ENCODE measurements at places on chromosomes 6 and 20.

DNA sequence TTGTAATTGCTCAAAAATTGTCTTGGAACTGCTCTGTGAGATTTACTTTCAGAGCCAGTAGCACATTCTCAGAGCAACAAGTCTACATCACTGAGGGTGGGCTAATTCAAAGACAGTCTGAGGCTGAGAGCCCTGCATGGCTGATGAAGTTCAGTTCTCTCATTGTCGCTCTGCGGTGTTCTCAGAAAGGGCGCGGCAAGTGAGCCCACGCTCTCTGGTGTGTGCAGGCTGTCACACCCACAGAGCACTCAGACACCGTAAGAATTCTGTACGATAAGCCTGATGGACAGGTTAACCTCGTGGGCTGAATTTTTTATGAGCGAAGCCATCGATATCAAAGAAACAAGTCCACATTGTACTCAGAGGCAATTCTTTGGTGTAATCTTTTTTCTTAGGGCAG is 557.8 kb downstream of the HACE1 start:
- DNase-seq, result no peak

- DNase-seq, result peak; percentile 62
Observed at GRCh38 chr6:110063594-110064263, 85.6 kb downstream of the GPR6 start.

GRCh38 chr20:10673176-10673841 is 490 bp downstream of the JAG1 start:
- DNase-seq, result no peak

- DNase-seq, result no peak
Observed at GRCh38 chr20:15296422-15296821, 959.0 kb upstream of the FLRT3 start.

DNA sequence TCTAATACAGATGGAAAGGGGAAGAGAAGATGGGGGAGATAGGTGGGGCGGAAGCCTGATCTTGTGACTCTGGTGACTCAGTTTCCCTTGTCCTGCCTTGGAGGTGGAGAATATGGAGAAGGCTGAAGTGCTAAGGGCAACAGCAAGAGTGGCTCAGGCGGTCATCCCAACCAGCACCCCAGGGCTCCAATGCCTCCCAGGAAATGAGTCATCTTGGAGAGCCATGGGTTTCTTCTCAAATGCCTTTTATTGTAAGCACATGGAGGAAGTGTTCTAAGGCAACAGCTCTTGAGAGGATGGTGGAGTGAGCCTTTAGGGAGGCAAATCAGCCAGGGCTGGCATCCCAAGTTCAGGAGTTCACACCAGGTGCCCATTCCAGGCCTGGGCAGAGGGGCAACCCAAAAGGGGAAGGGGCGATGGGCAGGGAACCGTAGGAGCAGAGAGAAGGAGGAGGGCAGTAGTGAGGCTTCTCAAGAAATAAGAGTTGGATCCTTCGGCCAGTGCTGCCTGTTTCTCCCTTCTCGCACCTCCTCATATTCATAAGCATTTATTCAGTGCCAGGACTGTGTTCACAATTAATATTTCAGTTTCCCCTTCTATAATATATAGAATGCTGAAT is 13.2 kb upstream of the AHCY start:
- no peak for DNase-seq

DNA sequence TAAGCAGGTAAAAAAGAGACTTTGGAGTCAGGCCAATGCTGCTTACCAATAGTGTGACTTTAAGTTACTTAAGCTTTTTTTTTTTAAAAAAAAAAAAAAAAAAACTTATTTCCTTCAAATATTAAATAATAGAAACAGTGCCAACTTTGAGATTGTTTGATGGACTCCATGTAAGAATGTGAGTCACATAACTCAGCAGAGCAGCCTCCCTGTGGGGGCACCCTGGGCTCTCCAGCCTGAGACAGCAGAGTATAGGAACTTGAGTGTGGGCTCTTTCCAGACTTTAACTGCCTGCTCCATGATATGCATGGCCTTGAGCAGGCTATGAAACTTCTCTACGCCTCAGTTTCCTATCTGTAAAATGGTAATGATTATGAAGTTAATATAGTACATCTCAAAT is 113.3 kb upstream of the SAMD5 start:
- no peak for DNase-seq

- no peak for DNase-seq
Observed at GRCh38 chr6:15602154-15602553, 60.7 kb downstream of the DTNBP1 start.

DNA sequence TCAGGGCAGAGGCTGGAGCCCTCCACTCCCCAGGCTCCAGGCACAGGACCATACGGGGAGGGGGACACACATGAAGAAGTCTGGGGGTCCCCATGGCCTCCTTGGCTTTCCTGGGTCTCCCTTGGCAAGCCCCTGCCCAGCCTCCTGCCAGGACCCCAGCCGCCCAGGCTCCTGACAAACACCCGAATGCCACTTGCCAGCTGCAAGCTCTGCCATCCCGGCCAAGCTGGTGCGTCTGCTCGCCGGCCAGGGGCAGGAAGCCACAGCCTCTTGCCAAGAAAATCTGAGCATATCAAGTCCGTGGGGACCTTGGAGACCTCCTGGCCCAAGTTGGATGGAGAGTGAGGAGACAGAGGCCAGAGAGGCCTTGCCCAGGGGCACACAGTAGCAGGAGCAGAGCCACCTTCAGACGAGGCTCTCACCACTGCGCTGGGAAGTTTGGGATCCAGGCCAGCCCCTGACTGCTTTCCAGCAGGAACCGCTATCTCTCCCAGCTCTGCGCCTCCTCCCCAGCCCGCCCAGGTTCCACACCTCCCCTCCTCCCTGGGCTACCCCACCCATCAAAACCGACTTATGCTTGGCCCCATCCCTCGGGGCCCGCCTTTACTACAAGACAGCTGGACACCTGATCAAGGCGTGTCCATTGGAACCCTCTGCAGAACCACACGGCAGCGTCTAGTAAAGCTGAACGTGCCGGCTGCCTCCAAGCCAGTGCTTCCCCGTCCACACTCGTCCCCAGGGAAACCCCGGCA is 80.2 kb downstream of the GRM4 start:
- DNase-seq, result no peak

- no peak for DNase-seq
Observed at GRCh38 chr6:29739136-29739881, 16.1 kb downstream of the HLA-F start.

DNA sequence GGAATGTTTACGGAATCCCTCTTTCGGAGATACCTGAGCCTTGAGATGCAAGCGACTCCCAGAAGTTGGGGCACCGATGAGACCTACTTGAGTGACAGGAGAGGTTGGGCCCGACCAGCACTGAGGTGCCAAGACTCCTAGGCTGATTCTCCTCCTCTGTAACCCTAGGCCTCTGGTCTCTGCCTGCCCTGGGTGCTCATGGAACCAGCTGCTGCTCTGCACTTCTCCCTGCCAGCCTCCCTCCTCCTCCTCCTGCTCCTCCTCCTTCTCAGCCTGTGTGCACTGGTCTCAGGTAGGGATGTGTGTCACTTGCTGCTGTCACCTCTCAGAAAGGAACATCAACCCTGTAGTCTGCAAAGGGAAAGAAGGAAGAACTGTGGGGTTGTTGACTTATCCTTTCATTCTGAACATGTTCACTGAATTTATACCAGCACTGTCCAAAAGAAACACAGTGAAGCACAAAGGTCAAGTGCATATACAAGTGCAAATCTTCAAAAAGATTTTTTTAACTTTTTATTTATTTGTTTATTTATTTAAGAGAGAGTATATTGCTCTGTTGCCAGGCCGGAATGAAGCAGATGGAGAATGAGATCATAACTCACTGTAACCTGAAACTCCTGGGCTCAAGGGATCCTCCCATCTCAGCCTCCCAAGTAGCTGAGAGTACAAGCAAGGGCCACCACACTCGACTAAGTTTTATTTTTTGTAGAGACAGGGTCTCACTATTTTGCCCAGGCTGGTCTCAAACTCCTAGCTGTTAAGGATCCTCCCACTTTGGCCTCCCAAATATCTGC is 913 bp downstream of the BTN2A2 start:
- DNase-seq, result no peak

GRCh38 chr6:20352346-20352745 is 49.3 kb upstream of the E2F3 start:
- DNase-seq, result no peak

GRCh38 chr20:58215116-58215515 is 13.3 kb downstream of the ANKRD60 start:
- no peak for DNase-seq

GRCh38 chr6:170476360-170476759 is 76.7 kb downstream of the PSMB1 start:
- DNase-seq, result no peak

- DNase-seq, result no peak
Observed at GRCh38 chr20:43065299-43065698, 124.4 kb downstream of the PTPRT start.

- no peak for DNase-seq
Observed at GRCh38 chr6:149854532-149854931, 9.6 kb downstream of the LRP11 start.

- no peak for DNase-seq
Observed at GRCh38 chr6:88374553-88374952, 208.4 kb upstream of the CNR1 start.

- no peak for DNase-seq
Observed at GRCh38 chr6:11333132-11333849, 100.8 kb upstream of the NEDD9 start.

GRCh38 chr6:95231416-95231815 is 345.9 kb upstream of the MANEA start:
- DNase-seq, result no peak

DNA sequence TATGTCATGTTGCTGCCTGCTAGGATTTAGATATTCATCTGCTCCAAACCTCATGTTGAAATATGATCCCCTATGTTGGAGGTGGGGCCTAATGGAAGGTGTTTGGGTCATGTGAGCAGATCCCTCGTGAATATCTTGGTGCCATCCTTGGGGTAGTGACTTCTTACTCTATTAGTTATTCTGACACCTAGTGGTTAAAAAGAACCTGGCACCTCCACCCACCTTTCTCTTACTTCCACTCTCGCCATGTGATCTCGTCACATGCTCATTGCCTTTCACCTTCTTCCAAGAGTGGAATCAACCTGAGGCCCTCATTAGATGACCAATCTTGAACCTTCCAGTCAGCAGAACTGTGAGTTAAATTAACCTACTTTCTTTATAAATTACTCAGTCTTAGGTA is 549.4 kb upstream of the SYNCRIP start:
- peak; percentile 3 for DNase-seq

Data from SK-N-MC (cell line).